ENCODE measurements at places on chromosomes 3 and 15.

DNA sequence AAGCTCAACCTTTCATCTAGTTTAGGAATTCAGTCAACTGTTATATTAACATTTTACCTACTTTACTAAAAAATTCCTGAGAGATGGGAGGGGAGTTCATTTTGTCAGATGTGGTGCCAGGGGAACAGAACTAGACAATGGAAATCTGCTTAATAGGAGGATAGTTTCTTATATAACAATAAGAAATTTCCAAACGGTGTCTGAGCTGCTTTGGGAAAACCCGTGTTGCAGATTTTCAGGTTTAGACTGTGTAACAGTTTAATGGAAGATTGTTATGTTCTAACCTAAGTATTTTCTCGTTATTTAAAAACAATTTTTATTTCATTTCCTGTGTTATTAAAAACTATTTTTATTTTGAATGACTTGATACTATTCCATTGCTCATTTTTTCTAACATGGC is 19.3 kb downstream of the IQGAP1 start:
- DNase-seq = no peak

- no peak for DNase-seq
These were observed 1.9 kb downstream of the RHO start for GRCh38 chr3:129530251-129530791.

- no peak for DNase-seq
These were observed 267.1 kb upstream of the TPRG1 start for GRCh38 chr3:188904670-188905069.

DNA sequence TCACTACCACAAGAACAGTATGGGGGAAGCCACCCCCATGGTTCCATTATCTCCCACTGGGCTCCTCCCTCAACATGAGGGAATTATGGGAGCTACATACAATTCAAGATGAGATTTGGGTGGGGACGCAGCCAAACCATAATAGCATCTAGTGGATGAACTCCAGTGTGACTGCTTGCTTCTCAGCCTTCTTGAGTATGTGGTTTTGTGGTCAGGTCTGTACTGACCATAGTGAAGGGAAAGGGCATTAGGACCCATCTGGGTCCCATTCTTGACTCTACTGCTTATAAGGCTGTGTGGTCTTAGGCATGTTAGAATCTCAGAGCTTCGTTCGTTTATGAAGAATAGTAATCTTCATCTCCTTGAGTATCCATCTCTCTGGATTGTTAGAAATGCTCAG is 81.4 kb downstream of the CGNL1 start:
- DNase-seq = no peak

GRCh38 chr3:187921391-187922074 is 176.3 kb upstream of the BCL6 start:
- DNase-seq = no peak

DNA sequence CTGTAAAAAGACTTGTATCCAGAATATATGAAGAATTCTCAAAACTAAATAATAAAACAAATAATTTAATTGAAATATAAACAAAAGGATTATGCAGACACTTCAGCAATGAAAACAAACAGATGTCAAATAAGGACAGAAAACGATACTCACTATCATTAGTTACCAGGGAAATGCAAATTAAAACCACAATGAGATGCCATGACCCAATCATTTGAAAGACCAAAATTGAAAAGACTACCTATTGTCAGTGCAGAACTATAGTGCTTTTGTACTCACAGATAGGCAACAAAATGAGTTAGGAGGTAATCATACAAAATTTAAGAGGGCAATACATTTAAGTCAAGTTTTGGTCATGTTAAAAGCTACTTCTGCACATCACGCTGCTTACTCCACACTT is 31.6 kb upstream of the OR5K4 start:
- no peak for DNase-seq

DNA sequence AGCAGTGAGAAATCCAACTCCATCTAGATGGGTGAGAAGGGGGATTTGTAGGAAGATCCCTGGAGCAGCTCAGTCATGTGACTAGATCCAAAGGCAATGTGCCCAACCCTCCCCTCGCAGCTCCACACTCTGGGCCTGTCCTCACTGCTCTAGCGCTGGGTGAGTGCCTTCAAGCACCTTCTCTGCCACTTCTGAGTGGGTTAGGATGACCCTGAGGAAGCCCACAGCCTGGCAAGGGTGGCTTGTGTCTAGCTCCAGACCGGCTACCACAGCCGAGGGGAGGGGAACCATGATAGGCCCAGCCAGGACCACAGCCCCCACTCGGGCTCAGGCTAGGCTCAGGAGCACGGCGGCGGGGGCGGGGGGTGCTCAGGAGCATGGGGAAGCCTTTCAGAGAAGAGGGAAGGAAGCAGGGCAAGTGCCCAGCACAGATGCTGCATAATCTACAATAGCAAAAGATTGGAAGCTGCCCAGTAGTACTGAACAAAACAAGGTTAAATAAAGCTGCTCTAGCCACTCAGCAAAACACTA is 1.7 kb downstream of the SPATA12 start:
- no peak for DNase-seq

- DNase-seq = no peak
These were observed 18.3 kb upstream of the IL20RB start for GRCh38 chr3:136939489-136939888.

GRCh38 chr3:76509179-76509830 is 530.6 kb upstream of the ROBO2 start:
- no peak for DNase-seq

DNA sequence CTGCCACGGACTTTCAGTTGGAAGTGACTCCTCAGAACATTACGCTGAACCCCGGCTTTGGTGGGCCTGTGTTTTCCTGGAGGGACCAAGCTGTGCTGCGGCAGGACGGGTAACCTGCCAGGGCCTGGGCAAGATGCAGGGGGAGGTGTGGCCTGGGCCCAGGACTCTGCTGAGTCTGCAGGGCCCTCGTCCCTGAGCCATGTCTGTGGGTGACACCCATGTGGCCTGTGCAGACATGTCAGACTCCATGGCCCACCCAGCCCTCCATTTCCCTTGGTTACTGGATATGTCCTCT is 4.9 kb upstream of the ITIH3 start:
- no peak for DNase-seq

- no peak for DNase-seq
These were observed 61.7 kb downstream of the CCNL1 start for GRCh38 chr3:157098121-157098822.

- DNase-seq = no peak
These were observed 72.5 kb downstream of the MAGEF1 start for GRCh38 chr3:184639351-184639750.

GRCh38 chr15:45285413-45285812 is 33.4 kb downstream of the SLC28A2 start:
- no peak for DNase-seq

DNA sequence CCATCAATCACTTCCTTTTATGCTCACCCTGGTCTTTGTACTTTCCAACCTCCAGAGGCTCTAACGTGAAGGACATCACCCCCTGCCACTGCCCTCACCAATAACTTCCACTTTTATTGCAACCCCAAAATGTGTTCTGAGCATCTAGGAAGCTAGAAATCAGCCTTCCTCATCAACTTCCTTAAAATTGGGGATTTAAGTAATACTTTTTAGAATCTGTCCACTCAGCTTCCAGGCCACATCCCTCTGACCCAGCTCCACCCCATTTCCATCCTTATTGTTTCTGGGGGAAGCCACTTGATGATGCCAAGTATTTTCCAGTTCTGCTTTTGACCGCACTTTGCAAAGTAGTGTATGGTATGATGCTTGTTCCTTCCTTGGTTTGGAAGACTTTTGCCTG is 73.5 kb upstream of the XCR1 start:
- no peak for DNase-seq

- no peak for DNase-seq
These were observed 247.4 kb upstream of the TBL1XR1 start for GRCh38 chr3:177444696-177445095.

- DNase-seq = no peak
These were observed 695 bp downstream of the METTL6 start for GRCh38 chr3:15426579-15427118.

DNA sequence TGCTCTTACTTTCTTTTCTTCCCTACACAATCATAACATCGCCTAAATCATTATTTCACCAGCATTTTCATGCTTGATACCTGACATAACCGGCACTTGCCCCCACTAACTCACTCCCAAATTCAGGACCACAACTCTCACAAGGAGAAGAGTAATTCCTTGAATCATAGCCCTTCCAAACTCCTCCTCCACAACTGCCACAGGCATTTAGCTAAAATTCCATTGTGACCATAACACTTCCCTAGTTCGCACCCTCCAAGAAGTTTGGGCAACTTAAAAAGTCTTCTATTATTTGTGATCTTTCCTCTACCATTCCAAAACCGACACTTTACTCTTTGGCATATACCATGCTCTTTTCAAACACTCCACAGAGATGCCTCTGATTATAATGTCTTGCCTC is 59.4 kb upstream of the XRN1 start:
- no peak for DNase-seq

DNA sequence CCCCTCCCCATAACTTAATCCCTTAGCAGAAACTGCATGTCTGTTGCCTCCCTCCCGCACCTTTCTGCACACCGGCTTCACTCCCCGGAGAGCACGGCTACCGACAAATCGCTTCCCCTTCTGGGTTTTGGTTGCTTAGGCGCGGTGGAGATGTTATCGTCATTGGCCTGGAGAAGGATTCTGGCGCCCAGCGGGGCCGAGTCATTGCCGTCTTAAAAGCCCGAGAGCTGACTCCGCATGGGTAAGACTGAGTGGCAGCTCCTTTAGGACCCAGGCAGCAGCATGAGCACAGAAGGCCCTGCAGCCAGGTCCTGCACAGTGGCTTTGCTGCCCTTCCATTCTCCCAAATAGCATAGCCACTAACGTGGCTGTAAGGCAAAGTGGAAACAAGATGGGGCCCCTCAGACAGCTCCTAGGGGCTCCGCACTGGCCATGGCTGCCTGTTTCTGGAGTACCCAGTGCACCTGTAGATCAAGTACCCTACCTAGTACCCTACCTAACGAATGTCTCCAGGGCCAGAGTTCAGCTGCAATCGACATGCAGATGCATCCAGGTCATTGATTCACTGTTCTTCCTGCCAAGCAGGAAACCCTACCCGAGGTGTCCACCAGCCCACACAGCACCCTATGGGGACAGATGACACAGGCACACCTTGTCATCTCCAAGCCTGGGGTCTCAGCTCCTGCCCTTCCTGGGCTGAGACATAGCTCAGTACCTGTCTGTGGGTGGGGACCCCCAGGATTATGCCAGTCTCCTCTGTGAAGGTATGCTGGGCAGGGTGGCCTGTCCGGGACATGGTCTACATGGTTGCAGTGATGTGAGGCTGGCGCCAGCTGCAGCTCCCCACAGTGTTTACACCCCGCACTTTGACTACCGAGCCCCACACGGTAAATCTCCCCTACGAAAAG is 147.6 kb downstream of the LRRK1 start:
- no peak for DNase-seq

- no peak for DNase-seq
These were observed 10.3 kb downstream of the TRAK1 start for GRCh38 chr3:42101481-42101880.

DNA sequence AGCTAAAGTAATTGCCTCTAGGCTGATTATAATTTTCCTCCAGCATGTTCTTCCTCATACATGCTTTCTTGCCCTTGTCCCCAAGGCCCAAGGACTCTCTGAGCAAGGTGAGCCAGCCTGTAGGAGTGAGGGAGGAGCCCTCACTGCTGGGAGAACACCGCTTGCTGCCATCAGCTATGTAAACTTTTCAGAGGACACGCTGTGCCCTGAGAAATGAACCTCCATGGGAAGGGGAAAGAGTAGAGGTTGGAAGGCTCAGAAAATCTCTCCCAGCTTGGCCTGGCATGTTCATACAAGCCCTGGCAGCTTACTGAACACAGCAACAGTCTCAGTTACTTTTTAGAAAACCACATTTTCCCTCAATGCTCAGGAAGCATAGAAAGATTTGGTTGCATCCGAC is 103.0 kb upstream of the SLC24A5 start:
- no peak for DNase-seq

DNA sequence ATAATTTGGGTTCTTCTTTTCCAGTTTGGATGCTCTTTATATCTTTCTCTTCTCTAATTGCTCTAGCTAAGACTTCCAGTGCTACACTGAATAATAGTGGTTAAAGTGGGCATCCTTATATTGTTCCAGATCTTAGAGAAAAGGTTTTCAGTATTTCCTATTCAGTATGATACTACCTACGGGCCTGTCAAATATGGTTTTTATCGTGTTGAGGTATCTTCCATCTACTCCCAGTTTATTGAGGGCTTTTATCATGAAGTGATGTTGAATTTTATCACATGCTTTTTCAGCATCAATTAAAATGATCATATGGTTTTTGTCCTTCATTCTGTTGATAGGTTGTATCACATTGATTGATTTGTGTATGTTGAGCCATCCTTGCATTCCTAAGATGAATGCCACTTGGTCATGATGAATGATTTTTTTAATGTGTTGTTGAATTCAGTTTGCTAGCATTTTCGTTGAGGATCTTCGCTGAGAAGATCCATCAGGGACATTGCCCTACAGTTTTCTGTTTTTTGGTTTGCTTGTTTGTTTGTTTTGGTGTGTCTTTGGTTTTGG is 3.0 kb upstream of the LRRC34 start:
- DNase-seq = no peak

- DNase-seq = no peak
These were observed 14.6 kb downstream of the ZNF860 start for GRCh38 chr3:31996195-31996594.

Measured in CD4-positive, alpha-beta T cell treated with Interleukin-17A for 4 hours (primary cell).